ENCODE measurements at places on chromosomes 16 and 17.
A peak's percentile ranks its signal among the peaks of the same experiment; 100 is the strongest.

GRCh38 chr17:48610282-48611211, at the start of gene HOXB7:
HOXB7 (minus strand) TSS chr17:48611017; CDS start chr17:48610918, 99 bp downstream.
- H3K36me3 ChIP-seq, result peaks cover 2% of the 10 kb centered on the region
- H3K27me3 ChIP-seq, result peaks cover 31% of the 10 kb centered on the region
- peaks cover 19% of the 10 kb centered on the region for H3K4me1 ChIP-seq
- no peak for DNase-seq
- peak within 1 kb of the TSS; percentile 74 for H3K27ac ChIP-seq

GRCh38 chr17:62678214-62678919, 50.9 kb downstream of the MRC2 start:
- no peaks in the 10 kb centered on the region for H3K4me1 ChIP-seq
- no peak overlapping the region for H3K27ac ChIP-seq
- no peak overlapping the region for H3K4me3 ChIP-seq
- H3K27me3 ChIP-seq, result no peaks in the 10 kb centered on the region
- no peaks in the 10 kb centered on the region for H3K36me3 ChIP-seq
- no peak for DNase-seq

DNA sequence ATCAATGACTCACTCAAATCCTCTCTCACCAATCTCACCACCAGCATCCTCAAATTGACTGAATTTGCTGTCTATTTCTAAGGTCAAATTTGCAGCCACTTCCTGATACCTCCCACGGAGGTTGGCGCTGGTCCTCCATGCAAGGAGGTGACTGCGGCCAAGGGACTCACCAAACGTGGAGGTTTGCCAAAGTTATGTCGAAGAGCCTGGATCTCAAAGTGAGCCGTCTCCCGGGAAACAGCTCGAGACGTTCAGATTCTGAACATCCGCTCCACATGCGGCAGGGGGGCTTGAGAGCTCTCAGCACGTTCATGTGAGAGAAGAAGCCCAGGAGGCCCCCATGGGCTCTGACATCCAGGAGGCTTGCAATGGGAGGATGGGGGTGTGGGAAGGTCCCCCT, 22.6 kb downstream of the LGALS3BP start:
- no peaks in the 10 kb centered on the region for H3K4me1 ChIP-seq
- no peak overlapping the region for H3K27ac ChIP-seq

DNA sequence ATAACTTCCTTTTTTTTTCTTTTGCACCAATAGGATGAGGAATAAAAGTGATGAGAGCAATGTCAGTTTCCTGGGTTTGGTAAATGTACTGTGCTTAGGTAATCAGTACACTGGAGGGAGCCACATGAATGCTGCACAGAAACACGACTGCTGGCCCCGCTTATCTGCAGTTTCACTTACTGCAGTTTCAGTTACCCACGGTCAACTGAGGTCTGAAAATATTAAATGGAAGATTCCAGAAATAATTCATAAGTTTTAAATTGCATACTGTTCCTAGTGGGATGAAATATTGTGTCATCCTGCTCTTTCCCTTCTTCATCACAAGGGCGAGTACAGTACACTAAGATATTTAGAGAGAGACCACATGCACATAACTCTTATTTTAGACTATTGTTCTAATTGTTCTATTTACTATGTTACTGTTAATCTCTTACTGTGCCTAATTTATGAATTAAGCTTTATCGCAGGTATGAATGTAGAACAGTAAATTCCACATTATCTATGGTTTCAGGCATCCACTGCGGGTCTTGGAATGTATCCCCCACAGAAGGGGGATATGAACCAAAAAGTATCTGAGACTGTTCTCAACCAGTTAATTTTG, 6.4 kb upstream of the LGALS3BP start:
- H3K36me3 ChIP-seq, result peaks cover 11% of the 10 kb centered on the region
- no peaks in the 10 kb centered on the region for H3K27me3 ChIP-seq
- no peak for DNase-seq
- H3K27ac ChIP-seq, result no peak overlapping the region
- peaks cover 12% of the 10 kb centered on the region for H3K4me1 ChIP-seq

GRCh38 chr17:55699181-55699860, 23.3 kb downstream of the TMEM100 start:
- no peaks in the 10 kb centered on the region for H3K4me1 ChIP-seq
- no peak overlapping the region for H3K27ac ChIP-seq
- H3K36me3 ChIP-seq, result peaks cover 2% of the 10 kb centered on the region

- peaks cover 3% of the 10 kb centered on the region for H3K4me1 ChIP-seq
- H3K27ac ChIP-seq, result no peak overlapping the region
- no peak overlapping the region for H3K4me3 ChIP-seq
- H3K36me3 ChIP-seq, result peaks cover 24% of the 10 kb centered on the region
- no peak for DNase-seq
Measured at GRCh38 chr16:1687427-1688316, 9.6 kb downstream of the JPT2 start.

- H3K27ac ChIP-seq, result no peak overlapping the region
- no peak overlapping the region for H3K4me3 ChIP-seq
- H3K36me3 ChIP-seq, result peaks cover 4% of the 10 kb centered on the region
- peaks cover 1% of the 10 kb centered on the region for H3K27me3 ChIP-seq
- peaks cover 4% of the 10 kb centered on the region for H3K4me1 ChIP-seq
Measured at GRCh38 chr17:36072431-36073121, 8.5 kb downstream of the CCL18 start.

DNA sequence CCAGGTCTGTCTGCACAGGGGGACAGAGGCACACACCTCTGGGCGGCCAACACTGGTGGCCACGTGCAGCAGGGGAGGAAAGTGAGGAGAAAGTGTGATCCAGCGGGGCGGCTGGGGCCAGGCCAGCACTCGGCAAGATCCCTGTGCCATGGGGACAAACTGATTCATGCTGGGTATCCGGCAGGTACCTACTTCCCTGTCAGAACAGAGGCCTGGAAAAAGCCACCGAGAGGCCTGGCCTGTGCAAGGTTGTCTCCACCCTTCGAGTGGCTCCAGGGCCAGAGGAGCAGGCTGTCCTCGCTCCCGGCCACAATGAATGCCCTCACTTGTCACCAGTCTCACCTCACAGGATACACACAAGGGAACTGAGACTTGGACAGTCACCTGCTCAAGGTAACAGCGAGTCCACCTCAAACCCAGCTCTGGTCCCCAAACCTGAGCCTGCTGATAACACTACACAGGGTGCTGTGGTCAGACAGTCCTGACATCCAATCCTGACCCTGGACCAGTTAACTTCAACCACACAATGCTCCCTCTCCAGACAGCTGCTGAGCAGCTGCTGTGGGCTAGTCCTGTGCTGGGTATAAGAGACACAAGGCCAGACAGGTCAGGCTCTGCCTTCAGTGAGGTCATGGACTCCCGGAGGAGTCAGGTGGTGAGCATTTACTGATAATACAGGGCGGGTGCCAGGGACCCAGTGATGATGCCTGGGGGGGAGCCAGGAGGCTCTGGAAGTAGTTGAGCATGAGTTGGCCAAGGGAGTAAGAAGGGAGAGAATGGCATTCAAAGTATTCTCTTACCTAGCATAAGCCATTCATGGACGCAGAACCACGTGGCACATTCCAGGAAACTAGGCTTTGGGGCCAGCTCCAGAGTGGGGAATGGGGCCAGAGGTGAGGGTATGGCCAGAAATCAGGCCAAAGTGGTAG, 53.0 kb downstream of the VAC14 start:
- DNase-seq, result no peak
- H3K36me3 ChIP-seq, result peaks cover 21% of the 10 kb centered on the region
- H3K4me3 ChIP-seq, result no peak overlapping the region
- peaks cover 19% of the 10 kb centered on the region for H3K4me1 ChIP-seq

- H3K27ac ChIP-seq, result peak overlapping the region; percentile 92
- DNase-seq, result peak; percentile 26
- no peaks in the 10 kb centered on the region for H3K36me3 ChIP-seq
- H3K4me3 ChIP-seq, result peak overlapping the region; percentile 68
Measured at GRCh38 chr17:27471321-27472269, 15.3 kb downstream of the KSR1 start.

DNA sequence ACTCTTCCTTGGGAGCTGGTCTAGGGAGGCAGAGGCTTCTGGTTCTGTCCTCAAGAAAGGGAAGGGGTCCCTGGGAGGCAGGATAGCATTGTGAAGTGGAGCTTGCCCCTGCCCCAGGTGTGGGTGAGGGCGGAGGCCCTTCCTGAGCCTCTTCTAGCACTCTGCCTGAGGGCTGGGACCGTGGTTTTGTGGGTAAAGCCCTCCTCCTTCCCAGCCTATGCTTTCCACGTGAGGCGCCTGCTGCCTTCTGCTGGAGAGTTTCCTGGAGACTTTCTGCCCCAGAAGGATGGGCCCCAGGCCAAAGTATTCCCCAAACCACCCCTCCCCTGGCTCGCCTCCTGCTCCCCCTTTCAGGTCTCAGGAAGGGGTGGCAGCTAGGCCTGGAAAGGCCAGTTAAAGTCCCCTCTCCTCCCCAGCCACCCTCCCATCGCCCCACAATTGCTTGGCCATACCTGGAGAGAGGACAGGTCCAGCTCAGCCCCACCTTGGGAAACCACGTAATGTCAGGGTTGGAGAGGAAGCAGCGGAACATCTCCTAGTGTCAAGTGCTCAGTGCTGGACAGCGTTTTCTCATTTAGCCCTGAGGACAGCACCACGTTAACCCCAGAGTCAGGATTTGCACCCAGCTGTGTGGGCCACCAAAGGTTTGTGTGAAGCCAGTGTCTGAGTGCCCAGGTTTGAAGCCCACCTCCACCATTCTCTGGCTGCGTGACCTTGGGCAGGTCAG, 5.6 kb downstream of the SBK1 start:
- peaks cover 3% of the 10 kb centered on the region for H3K36me3 ChIP-seq
- no peak overlapping the region for H3K27ac ChIP-seq
- peaks cover 14% of the 10 kb centered on the region for H3K27me3 ChIP-seq
- no peaks in the 10 kb centered on the region for H3K4me1 ChIP-seq
- no peak overlapping the region for H3K4me3 ChIP-seq

- DNase-seq, result no peak
- H3K4me3 ChIP-seq, result no peak overlapping the region
- no peaks in the 10 kb centered on the region for H3K4me1 ChIP-seq
- H3K27me3 ChIP-seq, result no peaks in the 10 kb centered on the region
Measured at GRCh38 chr16:21175397-21175796, 16.9 kb downstream of the LDAF1 start.

DNA sequence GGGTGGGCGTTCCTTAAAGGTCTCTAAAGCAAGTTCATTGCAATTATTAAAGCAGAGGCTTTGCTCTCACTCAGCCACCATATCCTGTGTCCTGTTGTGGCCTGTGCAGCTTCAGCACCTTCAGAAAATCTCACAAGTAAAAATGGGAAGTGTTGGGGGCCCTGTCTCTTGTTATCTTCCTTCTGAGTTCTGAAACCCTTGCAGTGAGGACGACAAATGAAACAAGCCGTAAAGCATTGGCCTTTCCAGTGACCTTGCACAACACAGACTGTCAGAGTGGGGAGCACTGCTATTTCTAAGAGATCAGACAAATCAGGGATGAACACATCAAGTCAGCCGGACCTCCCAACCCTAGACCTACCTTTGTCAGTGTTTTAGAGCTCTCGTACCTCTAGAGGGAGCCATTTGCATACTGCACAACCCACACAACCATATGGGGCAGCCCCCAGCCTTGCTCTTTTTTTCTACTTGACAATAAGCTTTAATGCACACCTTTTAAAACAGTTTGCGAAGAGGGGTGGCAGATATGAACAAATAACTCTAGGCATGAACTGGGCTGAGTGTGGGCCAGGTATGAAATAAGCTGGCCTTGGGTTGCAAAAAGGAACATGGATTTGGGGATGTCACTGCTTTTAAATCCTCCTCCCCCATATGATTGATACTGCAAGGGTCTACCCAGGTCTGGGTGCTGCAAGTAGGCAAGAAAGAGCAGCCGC, 89.8 kb downstream of the KATNIP start:
- DNase-seq, result no peak
- no peaks in the 10 kb centered on the region for H3K27me3 ChIP-seq
- no peak overlapping the region for H3K4me3 ChIP-seq
- peaks cover 25% of the 10 kb centered on the region for H3K36me3 ChIP-seq

GRCh38 chr17:82225368-82226029, 3.3 kb upstream of the SLC16A3 start:
- H3K4me1 ChIP-seq, result peaks cover 10% of the 10 kb centered on the region
- H3K27ac ChIP-seq, result no peak overlapping the region
- H3K4me3 ChIP-seq, result no peak overlapping the region
- DNase-seq, result no peak
- no peaks in the 10 kb centered on the region for H3K27me3 ChIP-seq
- H3K36me3 ChIP-seq, result no peaks in the 10 kb centered on the region
